ENCODE measurements at places on chromosomes 5 and 9.
A peak's percentile ranks its signal among the peaks of the same experiment; 100 is the strongest.

DNA sequence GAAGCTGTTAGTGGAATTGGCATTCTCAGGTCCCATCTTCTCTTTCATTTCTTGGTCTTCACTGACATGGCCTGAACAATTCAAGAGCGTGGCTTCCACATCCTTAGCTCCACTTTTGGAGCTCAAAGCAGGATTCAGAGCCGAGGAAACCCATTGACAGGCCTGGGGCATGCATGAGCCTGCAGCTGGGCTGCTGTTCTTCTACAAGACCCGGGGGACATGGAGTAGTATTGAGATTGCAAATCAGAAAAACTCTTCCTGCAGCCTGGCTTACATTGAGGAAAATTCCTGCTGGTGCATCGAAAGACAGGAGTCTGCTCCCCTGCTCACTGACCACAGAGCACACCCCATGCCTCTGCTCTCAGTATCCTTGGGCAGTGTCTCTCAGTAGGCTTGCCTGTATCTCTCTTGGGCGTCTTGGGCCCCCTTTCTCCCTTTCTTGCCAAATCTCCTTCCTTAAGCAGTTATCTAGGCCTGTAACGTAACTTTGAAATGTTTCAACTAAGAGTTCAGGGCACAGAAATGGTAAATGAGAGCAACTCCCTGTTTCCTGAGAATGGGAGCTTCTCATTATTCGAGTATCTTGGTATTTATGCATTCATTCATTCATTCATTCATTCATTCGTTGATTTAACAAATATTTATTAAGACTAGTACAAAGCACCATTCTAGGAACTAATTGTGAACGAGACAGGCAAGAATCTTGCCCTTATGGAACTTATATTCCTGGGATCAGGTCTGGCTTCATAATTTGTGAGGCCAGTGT is 603.6 kb upstream of the CLINT1 start:
- no peak for DNase-seq

GRCh38 chr5:179126506-179126991 is 66.4 kb downstream of the ZNF354C start:
- DNase-seq, result no peak

DNA sequence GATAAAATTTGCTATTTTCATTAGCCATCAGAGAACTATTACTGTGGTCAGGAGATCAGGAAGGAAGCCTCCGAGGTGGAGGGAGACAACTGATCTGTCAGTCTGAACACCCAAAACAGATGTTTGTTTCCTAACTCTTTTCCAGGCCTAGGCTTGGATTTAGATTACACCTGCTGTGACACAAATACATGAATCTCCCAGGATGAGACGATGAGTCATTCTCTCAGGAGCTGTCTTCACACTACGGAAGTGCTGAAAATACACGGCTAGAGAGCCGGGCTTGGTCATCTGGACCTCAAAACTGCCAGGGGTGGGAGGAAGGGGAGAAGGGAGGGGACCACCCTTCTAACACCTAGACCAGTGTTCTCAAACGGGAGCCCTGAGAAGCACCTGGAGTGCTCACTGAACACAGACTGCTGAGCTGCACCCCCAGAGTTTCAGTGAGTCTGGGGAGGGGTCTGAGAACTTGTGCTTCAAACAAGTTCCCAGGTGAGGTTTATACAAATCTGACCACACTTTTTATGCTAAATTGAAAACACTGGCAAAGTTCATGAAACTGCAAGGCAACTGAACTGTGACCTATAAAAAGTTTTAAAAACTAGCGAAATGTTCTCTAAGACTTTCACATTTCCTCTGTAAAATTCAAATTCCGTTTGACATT is 80.3 kb upstream of the EQTN start:
- no peak for DNase-seq

- no peak for DNase-seq
These were observed 9.1 kb downstream of the FBP2 start for GRCh38 chr9:94584555-94584954.

GRCh38 chr9:81562231-81563019 is 126.9 kb downstream of the TLE1 start:
- DNase-seq, result no peak

- DNase-seq, result no peak
These were observed 24.8 kb downstream of the PCSK1 start for GRCh38 chr5:96408210-96408777.

DNA sequence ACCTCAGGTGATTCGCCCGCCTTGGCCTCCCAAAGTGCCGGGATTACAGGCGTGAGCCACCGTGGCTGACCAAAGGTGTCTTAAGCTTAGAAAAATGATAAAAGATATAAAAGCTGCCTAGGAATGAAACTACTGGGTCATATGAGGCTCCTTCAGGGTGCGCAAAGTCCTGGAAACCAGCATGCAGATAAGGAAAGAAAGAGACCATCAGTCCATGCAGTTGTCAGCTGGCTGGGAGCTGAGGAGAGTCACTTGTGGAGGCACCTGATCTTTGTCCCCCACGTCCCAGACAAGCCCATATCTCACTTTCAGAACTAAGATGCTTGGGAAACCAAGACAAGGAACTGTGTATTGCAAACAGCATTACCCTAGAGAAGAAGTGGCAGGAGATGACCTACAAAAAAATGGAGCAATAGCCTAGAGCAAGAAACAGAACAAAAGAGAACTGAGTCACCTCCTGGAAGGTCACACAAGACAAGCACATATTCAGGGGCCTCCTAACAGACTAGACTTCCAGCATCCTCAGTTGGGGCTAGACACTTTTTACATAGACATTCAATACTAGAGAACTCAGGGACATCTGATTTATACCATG is 2.8 kb upstream of the CCDC125 start:
- no peak for DNase-seq

DNA sequence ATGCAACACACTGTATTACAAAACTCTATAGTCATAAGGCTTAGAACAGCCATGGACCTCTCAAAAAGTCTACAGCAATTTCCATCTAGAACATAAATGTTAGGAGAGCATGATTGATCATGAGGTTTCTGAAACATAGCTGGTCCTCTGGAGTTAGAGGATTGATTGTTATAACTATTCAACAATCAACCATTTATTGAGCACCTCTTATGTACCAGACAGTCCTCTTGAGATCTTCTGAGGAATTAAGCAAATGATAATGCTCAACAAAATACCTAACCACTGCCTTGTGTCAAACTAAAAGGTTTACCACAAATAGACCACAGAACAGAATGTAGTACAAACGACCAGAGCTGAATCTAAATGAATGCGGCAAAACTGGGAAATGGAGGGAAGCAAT is 3.4 kb upstream of the AGTPBP1 start:
- DNase-seq, result no peak

GRCh38 chr5:40441733-40442132 is 238.0 kb upstream of the PTGER4 start:
- DNase-seq, result peak; percentile 53

- no peak for DNase-seq
These were observed 58.9 kb downstream of the NREP start for GRCh38 chr5:111697881-111698757.

GRCh38 chr9:94825611-94825958 is 99.1 kb downstream of the AOPEP start:
- no peak for DNase-seq

GRCh38 chr5:173671121-173671949 is 54.9 kb upstream of the BOD1 start:
- DNase-seq, result no peak

DNA sequence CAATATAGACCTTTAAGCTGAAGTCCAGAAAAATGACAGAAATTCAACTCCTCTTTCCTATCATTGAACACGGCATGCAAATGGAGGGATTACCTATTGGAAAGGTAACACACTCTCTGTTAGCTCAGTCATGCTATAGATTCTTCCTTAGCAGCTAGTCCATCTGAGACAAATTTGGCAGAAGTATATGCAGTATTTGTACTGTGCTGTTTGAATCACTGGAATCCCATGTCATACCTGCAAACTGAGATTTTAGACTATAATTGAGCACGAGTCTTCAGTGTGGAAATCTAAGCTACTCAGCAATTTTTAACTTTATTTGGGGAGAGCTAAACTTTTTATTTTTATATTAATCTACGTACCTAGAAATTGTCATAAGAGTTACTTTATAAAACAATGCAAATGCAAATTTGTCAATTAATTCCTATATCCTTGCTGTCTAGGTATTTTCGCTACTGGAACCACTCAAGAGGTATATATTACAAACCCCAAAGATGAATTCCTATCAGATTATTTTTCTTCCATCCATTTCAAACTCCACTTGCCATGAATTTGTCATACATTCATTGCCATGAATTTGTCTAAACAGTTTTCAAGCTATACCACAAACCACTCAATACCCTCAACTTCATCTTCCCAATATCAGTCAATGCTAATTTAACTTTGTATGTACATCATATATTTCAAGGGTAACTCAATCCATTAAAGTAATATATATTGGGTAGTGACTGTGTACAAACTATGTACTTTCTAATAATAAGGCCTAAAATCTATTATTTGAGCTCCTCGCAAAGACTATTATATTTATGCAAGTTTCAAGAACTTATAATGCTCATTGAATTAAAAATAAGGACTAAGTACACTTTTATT is 224.8 kb downstream of the MEF2C start:
- no peak for DNase-seq

- no peak for DNase-seq
These were observed 331.9 kb upstream of the CCNG1 start for GRCh38 chr5:163105456-163105855.

- DNase-seq, result no peak
These were observed 59.1 kb downstream of the GOLM1 start for GRCh38 chr9:86039991-86040860.

- DNase-seq, result no peak
These were observed 192.8 kb downstream of the NTRK2 start for GRCh38 chr9:84862308-84862707.

All from stimulated activated CD8-positive, alpha-beta memory T cell treated with anti-CD3 and anti-CD28 coated beads, Interleukin-7, amount 100 ng/mL, for 4 hours (primary cell).